ENCODE measurements at places on chromosomes 1 and 21.

GRCh38 chr1:207073906-207074820 is 14.5 kb upstream of the C4BPB start:
- DNase-seq: no peak

DNA sequence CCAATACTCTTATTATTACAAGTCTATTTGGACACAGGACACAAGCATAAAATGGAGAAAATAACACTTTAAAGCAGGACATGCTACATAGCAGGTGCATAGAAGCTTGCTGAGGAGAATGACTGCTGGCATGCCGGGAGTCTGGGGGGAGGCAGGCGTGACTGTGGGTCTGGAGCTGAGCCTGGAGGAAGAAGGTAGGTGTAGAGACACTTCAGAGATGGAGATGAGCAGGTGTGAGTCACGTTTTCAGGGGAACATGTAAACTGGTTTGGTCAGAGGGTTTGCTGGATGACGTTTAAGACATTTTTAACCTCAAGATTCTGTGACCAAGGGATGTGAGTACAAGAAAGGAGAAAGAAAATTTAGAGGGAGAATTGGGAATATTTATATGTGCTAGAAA is 24.5 kb downstream of the OSCP1 start:
- DNase-seq: no peak

DNA sequence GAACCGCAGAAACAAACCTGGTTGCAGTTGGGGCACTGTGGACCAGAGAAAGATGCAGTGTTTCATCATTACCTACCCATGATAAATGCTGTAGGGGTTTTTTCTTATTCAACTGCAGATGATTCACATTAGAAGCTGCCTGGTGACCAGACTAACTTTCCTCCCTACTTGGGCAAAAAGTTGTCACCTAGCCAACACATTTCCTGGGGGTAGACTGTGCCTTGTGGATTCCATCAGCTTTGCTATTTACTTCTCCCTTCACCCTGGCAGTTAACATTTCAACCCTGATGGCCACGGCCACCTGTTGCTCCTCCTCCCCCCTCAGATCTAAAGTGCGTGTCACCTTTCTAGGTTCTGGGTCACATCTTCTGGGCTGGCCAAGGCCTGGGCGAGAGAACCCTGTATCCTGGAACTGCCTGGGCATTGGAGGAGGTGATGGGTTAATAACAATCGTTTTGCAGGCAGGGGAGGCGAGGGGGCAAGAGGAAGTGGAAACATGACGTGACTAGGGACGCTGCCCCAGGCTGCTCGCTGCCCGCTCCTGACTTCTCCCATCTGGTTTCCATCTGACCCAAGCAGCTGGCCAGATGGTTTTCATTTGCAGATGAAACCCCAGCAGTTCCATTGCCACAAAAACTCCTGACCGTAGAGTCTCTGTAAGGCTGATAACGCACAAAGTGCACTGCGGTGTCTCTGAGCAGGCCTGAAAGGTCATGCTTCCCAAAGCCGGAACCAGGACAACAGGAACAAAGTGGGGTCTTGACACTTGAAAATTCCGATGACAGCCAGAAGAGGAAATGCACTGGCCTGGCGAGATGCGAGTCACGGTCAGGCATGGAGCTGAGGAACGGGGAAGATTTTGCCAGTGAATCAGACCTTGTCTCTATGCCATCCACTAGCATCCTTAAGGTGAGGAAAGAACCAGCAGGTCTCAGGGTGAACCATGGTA is 36.6 kb downstream of the CAPZB start:
- no peak for DNase-seq

DNA sequence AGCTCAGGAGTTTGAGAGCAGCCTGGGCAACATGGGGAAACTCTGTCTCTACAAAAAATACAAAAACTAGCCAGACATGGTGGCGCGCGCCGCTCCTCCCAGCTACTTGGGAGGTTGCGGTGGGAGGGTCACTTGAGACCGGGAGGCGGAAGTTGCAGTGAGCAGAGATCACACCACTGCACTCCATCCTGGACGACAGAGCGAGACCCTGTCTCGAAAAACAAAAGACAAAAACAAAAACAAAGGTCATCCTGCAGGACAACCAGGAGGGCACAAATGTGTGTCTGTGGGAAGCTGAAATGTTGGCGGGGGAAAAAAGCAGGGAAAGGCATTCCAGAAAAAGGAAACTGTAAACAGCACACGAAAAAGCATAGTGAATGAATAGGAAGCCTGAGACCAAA is 104.1 kb upstream of the HNRNPU start:
- DNase-seq: no peak

GRCh38 chr1:194734970-194735369 is 1548.6 kb upstream of the B3GALT2 start:
- no peak for DNase-seq

DNA sequence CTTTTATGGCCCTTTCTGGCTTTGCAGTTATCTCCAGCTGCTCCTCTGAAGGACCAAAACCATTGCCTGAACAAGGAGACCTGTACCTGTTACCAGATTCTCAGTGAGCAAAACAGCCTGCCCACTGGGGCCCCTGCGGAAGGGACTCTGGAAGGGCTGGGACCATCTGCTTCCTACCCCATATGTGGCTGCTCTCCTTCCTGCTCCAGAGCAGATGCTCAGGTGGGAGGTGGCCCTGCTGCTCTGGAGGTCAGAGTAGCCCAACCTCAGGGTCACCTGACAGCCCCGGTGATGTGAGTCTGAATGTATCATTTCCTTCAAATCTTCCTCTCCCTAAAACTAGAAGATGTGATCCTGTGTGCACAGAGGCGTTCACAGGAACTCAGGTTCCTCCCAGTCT is 33.6 kb downstream of the PRDM16 start:
- no peak for DNase-seq

- no peak for DNase-seq
Observed at GRCh38 chr1:89836252-89837035, 15.6 kb downstream of the LRRC8D start.

DNA sequence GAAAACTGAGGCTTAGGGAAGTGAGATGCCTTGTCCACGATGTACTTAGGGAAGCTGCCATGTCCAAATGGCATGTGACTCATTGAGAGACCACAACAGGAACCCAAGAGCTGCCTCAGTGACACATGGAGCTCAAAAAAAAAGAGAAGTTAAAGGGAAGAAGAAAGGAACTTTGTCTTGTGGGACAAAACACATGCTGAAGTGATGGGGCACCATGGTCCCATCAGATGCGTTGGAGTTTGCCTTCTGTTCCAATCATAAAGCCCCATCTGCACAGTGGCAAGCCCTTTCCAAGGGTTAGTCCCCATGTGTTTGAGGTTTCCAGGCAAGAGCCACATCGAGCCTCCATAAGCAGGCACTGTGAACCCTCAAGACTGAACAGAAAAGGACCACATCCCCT is 8.0 kb downstream of the MED8 start:
- DNase-seq: no peak

- DNase-seq: no peak
Observed at GRCh38 chr1:12505639-12506280, 112.2 kb downstream of the DHRS3 start.

GRCh38 chr1:210237479-210237878 is 4.9 kb downstream of the SERTAD4 start:
- DNase-seq: no peak

DNA sequence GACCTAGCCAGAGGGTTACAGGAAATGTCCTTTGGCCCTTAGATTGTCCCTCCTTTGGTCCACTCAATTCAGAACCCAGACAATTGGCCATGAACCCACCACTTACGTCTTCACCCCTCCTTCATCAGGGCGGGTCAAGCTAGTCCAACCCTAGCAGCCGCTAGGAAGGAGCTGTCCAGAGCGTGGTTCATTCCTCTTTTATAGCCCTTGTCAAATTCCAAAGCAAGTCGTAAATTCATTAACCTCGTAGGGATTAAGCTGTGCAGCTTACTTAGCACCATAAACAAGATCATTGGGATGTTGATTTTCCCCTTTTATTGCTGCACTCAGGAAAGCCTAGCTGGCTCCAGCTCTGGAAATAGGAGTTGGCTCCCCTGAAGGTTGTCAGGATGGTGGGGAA is 90.1 kb downstream of the TMEM53 start:
- no peak for DNase-seq

DNA sequence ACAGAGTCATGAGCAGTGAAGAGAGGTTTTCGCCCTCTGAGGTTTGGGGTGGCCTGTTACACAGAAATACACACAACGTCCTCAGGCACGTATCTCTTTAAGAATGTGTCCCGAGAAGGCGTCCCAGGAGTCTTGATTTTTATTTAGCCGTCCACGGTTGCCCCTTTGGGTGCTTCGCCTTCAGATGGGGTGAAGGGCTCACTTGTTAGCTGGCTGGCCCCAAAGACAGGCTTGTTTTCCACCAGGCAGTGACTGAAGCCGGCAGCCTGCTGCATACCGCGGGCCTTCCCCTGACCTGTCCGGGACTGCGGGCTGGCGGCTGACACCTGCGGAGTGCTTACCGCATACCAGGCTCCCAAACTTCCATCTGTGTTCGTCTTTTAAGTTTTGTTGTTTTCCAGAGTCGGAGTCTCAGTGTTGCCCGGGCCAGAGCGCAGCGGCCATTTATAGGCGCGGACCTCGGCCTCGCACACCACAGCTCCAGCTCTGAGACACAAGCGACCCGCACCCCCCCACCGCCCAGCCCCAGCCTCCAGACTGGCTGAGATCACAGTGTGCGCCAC is 1.6 kb upstream of the ADARB1 start:
- DNase-seq: no peak

All from T-helper 22 cell (primary cell).